Nephron progenitor cell (in vitro differentiated cells): ENCODE measurements at places on chromosomes 6 and 20.

DNA sequence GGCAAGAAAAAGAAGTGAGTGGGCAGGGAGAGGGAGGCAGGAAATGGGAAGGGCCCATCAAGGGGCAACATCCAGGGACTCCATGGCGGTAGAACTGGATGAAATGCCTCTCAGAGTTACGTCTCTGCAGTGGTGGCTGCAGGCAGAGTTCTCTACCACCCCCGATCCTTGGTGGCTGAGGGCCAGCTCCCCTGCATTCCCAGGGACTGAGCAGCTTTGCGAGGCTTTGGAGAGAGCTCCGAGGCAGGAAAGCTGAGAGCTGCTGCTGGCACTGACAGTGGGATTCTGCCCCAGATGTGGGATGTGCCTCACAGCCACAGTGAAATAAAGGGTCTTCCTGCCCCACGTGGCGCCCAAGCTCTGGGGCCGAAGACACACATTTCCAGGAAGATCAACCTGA is 236.6 kb downstream of the SLC24A3 start:
- H3K27ac ChIP-seq = peak overlapping the region; percentile 85
- H3K27me3 ChIP-seq = peaks cover 7% of the 10 kb centered on the region
- H3K4me3 ChIP-seq = no peak overlapping the region
- peaks cover 48% of the 10 kb centered on the region for H3K4me1 ChIP-seq

DNA sequence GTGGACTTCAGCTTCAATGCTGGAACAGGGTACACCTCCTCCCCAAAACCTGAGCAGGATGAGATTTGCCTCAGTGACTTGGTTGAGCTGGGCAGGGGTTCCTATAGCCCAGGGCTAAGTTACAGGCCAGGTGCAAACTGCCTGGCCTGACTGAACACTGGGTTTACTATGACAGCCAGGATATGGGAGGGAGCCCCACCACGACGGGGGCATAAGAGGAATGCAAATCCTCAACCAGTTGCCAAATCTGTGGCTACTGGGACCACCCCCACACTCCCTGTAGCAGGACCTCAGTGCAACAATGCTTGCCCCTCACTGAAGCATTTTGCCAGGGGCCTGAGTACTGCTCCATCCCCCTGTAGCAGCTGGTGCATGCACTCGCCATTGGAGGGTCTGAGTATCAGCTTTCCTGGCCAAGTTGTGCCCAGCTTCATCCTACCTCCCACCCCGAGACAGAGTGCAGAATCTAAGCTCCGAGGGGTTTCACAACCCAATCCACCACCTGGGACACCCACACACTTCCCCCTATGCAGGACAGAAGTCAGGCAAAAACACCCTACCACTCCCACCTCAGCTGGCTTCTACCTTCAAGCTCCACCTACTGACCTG is 27.6 kb downstream of the TREML4 start:
- no peak for DNase-seq

DNA sequence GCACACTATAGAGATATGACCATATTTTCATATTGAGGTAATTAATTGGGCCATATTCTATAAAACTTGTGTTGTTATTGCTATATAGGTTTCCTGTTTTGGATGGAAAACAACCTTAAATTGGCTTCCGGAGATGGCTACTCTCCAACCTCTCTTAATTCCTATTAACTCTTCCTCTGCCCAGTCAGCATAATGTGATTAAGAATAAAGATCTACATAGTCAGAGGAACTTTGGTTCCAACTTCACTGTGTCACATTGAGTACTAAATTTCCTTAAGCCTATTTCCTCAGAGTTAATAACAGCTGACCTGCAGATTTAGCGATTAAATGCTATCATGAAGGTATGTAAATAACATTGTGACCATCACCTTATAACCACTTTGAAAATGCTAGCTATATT is 67.7 kb downstream of the PTPRK start:
- H3K4me3 ChIP-seq = no peak overlapping the region
- H3K27me3 ChIP-seq = peaks cover 4% of the 10 kb centered on the region
- no peaks in the 10 kb centered on the region for H3K4me1 ChIP-seq
- H3K36me3 ChIP-seq = peaks cover 25% of the 10 kb centered on the region

DNA sequence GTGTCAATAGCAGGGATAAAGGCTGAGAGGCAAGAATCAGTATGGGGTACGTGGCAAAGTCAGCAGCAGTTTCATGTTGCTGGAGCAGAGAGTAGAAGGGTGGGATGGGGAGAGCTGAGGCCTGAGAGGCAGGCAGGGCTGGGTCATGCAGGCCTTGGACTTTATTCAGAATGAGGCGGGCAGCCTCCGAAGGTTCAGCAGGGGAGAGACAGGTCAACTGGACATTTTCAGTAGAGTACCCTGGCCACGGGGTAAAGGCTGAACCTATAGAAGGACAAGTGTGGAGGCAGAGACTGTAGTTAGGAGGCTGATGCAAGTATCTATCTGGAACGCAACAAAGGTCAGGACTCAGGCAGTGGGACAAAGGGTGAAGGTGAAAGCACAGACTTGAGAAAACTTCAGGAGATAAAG is 13.7 kb downstream of the NOTCH4 start:
- H3K27ac ChIP-seq = peak overlapping the region; percentile 19
- no peaks in the 10 kb centered on the region for H3K4me1 ChIP-seq
- no peaks in the 10 kb centered on the region for H3K36me3 ChIP-seq

DNA sequence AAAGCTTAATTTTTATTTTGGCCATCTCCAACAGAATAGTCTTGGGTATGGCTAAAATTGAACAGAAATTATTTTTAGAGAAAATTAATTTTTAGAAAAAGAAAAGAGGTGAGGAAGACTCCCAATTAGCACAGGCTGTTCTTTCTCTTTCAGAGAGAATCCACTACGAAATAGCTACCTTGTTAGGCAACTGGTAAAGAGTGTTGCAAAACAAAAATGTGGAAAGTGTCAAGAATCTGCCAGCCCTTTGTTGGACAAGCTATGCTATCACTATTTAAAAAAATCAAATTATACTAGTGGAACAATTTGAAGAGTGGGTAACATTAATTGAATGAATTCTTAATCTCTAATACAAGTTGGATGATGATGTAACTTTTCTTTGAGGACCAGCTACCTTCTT is 19.2 kb upstream of the ZSCAN9 start:
- peaks cover 94% of the 10 kb centered on the region for H3K27me3 ChIP-seq
- H3K36me3 ChIP-seq = no peaks in the 10 kb centered on the region
- no peak overlapping the region for H3K4me3 ChIP-seq
- peaks cover 17% of the 10 kb centered on the region for H3K4me1 ChIP-seq
- DNase-seq = no peak
- H3K27ac ChIP-seq = no peak overlapping the region

DNA sequence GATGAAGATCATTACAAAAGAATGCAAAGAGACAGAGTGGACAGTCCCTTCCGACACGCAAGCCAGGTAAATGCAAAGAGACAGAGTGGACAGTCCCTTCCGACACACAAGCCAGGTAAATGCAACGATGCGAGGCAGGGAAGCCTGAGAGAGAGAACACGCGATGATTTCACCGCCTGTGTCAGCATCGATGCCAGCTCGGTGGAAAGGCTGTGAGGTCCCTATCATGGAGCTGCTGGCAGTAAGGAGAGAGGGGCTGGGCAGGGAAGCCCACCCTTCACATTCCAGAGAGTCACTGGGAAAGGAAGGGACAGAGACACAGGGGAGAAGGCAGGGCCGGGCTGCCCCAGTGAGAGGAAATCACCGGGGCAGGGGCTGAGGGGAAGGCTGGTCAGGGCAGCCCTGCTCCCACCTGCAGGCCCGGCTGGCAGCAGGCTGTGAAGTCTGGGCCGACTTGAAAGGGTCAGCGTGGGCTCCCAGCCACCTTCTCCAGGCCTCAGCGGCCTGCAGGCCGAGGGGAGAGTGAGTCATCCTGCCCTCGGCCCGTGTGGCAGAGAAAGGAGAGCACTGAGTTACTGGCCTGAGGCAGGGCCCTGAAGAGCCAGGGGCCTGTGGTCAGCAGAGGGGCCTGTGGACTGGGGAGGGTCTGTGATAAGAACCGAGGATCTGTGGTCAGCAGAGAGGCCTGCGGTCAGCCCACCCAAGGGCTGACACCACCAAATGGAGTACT is 80.4 kb downstream of the DACT2 start:
- H3K36me3 ChIP-seq = no peaks in the 10 kb centered on the region
- H3K27ac ChIP-seq = no peak overlapping the region
- peaks cover 32% of the 10 kb centered on the region for H3K4me1 ChIP-seq

GRCh38 chr6:42028234-42029061 is 21.9 kb upstream of the TAF8 start:
- H3K27ac ChIP-seq = peak overlapping the region; percentile 63
- peaks cover 3% of the 10 kb centered on the region for H3K27me3 ChIP-seq
- no peak for DNase-seq
- no peaks in the 10 kb centered on the region for H3K36me3 ChIP-seq
- no peak overlapping the region for H3K4me3 ChIP-seq
- peaks cover 22% of the 10 kb centered on the region for H3K4me1 ChIP-seq
